ENCODE measurements at places on chromosomes 4 and X.

GRCh38 chr4:11149612-11150259 is 279.0 kb downstream of the HS3ST1 start:
- no peak for DNase-seq

GRCh38 chrX:154805696-154806091 is 409 bp upstream of the MPP1 start:
- no peak for DNase-seq

DNA sequence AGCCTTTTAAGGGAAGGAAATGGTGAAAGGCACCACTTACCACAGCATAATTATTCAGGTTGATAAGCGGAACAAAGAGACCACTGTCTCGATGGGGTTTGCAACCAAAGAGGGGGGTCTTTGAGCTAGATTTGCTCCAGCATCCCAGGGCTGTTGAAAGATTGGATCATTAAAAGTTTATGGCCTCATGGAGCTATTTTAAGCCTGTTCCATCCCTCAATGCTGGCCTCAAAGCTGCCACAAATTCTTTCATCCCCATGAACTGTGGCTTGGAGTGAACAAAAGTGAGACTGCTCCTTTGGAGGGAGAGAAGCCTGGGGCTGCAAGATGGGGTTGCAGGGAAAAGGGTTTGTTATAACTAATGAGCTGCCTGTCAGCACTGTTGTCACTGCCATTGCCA is 209.8 kb downstream of the RTL9 start:
- no peak for DNase-seq

DNA sequence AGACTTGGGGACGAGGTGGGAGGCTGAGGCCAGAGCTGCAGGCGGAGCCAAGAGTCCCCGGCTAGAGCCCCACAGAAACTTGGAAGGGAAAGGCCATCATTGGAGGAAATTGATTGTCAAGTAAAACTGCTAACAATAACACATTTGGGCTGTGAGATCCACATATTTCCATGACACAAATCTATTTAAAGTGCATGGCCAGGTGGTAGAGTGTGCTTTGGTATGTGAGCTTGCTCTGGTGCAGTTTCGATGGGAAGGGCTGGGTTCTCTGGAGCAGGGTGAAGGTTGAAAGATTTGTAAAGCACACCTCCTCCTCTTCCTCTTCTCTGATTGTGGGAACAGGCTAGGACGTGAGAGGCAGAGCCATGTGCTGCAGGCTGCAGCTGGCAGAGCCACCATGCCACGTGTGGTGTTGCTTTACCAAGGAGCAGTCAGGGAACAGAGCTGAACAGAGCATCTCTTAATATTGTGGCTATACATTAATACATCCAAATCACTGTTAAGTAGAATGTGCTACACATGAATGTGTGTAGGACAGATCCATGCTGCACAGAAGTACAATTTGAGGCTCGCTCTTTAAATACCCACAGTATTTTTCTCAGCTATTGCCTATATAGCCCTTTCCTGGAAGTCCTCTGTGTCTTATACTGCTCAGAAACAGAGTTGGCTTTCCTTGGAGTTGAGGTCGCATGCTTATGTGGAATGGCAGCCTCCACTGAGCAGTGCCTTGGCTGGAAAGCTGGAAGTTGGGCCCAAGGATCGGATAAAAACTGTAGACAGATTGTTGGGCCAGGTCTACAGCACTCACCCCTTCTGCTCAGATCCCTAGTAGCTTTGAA is 37.7 kb downstream of the FHDC1 start:
- no peak for DNase-seq

- DNase-seq, result no peak
Observed at GRCh38 chr4:54107951-54108748, 8.2 kb downstream of the GSX2 start.

DNA sequence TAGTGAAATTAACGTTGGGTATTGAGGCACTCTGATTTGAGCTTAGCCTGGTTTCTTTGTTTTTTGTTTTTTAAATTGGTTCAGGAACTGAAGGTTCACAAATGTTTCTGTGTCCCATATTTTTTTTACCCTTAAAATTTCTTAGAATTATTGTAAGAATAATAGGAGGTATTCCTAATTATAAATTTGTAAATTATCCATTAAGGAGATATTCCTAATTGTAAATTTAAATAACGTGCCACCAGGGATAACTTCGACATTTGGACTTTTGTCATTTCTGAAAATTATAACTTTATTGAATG is 1.2 kb downstream of the WWC2 start:
- no peak for DNase-seq

- DNase-seq, result no peak
Observed at GRCh38 chr4:161931089-161931488, 232.7 kb downstream of the FSTL5 start.

DNA sequence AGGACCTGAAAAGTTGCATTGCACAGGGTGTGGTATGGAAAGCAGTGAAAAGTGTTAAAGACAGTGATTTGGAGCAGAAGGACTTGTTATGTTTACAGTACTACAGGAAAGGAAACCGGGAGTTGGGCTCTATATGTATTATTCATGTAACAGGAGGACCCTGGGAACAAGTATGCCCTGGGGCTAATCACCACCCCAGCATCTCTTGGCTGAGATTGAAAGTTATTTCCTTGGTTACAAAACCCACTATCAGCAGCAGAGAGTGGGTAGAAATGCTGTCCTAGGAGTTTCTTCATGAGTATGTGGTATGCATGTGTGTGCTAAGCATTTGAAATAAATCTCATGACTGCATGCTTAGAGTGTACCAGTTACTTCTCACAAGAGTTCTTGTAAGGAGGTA is 46.9 kb downstream of the STK32B start:
- no peak for DNase-seq

- DNase-seq, result no peak
Observed at GRCh38 chrX:53362449-53362848, 60.0 kb downstream of the SMC1A start.

- DNase-seq, result no peak
Observed at GRCh38 chr4:55439023-55439422, 43.3 kb downstream of the TMEM165 start.

DNA sequence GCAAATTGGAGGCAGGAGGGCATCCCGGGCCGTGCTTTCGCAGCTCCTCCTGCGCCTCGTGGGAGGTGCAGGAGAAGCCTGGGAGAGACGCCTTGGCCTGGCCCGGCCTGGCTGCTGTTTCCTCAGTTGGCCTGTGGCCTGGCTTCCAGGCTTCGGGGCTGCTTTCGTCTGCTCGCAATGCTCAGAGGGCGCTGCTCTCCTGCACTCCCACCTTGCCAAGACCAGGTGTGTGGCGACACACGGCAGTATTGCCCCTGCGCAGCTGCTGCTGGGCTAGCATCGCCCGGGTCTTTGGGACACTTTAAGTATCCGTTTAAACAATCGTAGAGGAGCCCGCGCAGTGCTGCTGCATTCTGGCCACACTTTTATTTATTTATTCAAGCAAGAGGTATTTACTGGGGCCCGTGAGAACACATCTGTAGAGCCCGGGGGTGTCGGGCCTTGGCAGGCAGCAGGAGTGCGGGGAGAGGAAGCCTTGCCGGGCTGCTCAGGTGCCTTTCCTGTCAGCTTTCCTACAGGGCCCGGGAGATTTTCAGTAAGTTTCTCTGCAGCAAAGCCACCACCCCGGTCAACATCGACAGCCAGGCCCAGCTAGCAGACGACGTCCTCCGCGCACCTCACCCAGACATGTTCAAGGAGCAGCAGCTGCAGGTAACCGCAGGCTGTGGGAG is 26.2 kb upstream of the HGFAC start:
- no peak for DNase-seq

- no peak for DNase-seq
Observed at GRCh38 chrX:48578661-48579128, 4.4 kb downstream of the RBM3 start.

DNA sequence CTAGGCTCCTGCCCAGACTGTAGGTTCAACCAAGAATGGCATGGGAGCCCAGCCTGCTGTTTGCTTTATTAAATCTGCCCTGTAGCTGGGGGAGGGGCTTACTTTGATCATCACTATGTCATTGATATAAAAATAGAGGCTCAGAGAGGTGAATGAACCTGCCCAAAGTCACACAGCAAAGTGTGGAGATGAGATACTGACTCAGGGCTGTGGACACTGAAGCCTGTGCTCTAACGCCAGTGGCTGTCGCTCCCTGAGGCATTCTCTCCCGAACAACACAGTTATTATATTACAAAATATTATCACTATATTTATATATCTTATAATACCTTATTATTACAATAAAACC is 3.5 kb downstream of the MSANTD1 start:
- no peak for DNase-seq

DNA sequence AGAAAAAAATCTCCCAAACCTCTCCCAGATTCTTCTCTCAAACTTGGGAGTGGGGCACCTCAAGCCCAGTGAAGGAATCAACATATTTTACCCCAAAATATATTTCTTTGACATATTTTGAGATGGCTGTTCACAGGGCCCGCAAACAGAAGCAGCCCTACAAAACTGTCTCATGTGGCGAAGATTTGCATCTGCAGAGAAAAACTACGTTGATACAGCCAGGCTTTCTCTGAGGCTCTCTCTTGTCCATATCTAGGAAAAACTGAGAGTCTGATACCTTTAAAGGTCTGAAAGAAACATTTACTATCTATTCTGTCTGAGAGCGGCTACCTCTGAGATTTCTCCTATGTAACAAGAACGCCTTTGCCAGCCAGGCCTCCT is 23.3 kb upstream of the TMSB4X start:
- DNase-seq, result no peak

DNA sequence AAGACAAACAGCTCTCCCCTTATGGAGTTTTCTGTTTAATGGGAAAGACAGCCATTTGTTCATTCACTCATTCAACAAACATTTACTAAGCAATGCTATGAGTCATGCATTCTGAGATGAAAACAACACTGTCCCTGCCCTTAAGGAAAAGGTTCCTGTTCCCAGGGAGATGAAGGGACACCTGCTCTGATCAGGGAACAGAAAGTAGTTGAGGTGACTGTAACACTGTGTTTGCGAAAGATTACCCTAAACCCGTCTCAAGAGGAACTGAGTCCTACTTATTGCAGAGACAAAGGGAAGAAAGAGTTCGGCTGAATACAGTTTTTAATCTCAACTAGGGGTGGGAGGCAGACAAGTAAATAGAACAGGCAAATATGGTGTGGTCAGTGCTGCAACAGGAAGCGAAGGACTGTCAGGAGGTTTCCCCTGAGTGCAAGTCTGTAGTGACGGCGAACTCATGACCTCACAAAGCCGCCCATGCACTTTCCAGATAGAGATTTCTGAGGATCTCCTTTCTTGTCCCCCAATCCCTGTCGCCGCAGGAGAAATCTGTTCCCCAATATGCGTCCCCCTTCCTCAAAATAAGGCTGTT is 712 bp downstream of the STX18 start:
- DNase-seq, result no peak

GRCh38 chr4:87884976-87885549 is 52.3 kb downstream of the MEPE start:
- no peak for DNase-seq

DNA sequence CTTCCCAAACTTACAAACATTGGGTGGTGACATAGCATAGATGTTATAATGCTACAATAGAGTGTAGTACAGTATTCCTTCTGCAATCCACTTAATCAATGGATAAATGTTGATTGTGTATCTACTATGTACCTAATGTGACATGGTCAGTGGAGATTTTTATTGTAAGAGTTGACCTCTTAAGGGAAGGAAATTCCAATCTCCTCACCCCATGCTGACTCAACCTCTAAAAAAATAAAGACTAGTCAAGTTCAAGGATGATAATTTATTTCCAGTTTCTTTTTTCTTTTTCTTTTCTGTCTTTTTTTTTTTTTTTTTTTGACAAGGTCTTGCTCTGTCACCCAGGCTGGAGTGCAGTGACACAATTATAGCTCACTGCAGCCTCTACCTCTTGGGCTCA is 206.5 kb upstream of the STS start:
- no peak for DNase-seq

DNA sequence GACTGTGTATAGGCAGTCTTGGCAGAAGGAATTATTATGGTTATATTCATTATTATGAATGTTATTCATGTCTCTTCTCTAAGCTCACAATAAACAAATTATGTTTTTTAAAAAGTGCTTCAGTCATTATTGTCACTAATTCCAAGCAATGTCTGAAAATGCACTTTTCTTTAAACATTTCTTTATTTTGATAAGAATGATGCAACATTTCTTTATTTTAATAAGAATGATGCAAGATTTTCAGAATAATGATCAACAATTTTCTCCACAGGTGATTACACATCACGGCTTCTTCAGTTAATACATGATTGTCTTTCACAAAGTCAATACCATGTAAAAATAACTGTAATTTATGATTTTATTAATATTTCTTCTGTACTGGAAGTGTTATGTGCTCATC is 22.7 kb downstream of the MAGEA4 start:
- no peak for DNase-seq

- no peak for DNase-seq
Observed at GRCh38 chr4:145871209-145871608, 67.4 kb downstream of the ZNF827 start.

DNA sequence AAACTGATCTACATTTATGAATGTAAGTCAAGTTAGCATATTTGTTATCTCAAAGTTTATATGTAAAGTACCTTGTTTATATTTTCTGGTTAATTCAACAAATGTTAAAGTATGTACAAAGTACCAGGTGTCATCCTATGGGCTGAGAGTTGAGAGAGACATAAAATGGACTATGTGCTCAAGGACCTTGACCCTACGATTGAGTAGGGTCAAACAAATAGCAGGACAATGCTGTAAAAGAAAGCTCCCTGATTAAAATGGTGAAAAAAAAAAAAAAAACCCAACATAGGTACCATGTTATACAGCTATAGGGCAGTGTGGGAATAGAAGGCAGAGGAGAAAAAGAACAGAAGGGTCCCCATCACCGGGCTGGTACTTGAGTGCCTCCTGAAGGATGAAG is 123.4 kb downstream of the CDS1 start:
- no peak for DNase-seq

DNA sequence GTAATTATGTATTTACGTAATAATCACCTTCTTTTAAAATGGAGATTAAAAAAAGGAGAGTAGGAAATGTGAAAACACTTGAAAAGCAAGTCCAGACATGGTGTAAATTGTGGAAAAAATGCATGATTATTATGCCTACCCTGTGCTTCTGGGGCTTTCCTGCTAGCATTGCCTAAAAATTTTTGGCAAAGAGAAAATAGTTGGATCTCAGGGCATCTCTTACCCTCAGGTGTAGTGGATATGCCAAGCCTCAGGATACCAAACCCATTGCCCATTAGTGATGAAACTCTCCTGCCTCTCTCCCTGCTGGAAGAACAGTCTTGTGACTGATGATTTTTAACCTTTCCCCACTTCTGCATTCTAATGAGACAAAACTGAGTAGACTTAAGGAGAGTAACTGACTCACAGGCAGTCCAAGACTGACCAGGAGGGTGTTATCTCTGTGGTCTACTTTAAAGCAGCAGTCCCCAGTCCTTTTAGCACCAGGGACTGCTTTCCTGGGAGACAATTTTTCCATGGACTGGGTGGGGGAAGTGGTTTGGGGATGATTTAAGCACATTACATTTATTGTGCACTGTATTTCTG is 174.6 kb downstream of the ZNF330 start:
- no peak for DNase-seq

GRCh38 chrX:8139716-8140115 is 31.4 kb downstream of the VCX2 start:
- DNase-seq, result no peak

- no peak for DNase-seq
Observed at GRCh38 chr4:52822583-52822971, 39.5 kb upstream of the RASL11B start.
